ENCODE measurements at places on chromosomes 3 and 15. TPM values are rescaled to one million over a fixed set of nuclear protein-coding genes. Genes with fewer than 3 reads are reported as not detected.

TMEM207 gene
- total RNA-seq, result not detected

LIPH gene
- 5.2 TPM for total RNA-seq

FAM174B gene
- 1.6 TPM for total RNA-seq

GRAMD2A gene
- total RNA-seq, result not detected

LAMB2 gene
- 356 TPM for total RNA-seq

POLG gene
- 65.7 TPM for total RNA-seq

XCR1 gene
- not detected for total RNA-seq

Data from cardiac atrium fibroblast (primary cell).